ENCODE measurements at places on chromosomes 2 and 18.

- no peak for DNase-seq
Observed at GRCh38 chr2:232831496-232831895, 38.6 kb upstream of the SNORC start.

DNA sequence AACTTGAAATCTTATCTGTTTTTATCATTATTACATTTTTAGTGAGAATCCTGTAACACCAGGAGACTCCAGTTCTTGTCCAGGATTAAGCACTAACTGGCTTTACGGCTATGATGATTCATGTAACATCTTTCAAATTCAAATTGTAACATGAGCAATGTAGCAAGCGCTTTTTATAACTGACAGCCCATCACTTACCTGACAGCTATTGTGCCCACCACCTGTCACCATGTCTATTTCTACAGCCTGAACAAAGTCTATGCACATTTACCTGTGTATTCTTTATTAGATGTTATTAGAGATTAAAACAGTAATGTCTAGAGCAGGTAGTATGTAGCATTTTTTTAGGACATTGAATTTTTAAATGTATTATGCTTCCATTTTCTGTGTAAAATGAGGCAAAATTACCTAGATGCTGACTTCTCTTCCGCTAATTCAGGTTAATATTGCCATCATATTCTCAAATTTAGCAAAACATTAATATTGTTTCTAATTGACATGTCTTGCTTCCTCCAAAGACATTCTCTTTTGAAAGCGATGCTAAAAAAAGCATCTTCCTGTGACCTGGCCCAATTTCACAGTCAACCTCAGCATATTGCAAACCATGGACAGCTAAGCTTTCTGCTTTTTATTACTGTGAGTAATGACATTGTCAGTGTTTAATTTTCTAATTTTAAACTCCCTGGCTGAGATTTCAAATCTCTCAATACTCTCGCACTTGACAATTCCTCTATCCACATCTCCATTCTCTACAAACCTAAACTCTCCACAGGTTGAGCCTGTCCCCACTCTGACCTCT, 37.8 kb downstream of the RIT2 start:
- no peak for DNase-seq

DNA sequence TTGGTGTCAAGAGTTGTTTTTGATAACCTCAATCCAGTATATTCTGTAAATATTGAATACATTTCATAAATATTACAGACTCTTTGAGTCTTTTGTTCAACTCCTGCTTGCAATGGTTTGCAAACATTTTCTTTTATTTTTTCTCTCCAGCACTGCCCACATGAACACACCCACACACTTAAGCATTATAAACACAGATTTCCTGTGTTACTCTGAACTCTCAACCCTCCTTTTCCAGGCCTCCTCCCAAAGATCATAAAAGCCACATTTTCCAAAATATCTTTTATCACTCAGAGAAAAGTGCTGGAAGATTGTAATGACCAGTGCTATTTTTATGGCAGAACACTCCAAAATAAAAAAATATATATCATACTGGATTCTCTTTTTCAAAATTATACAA, 20.5 kb downstream of the ARHGAP25 start:
- DNase-seq, result no peak

- DNase-seq, result no peak
Observed at GRCh38 chr2:22999951-23000350, 385.0 kb upstream of the KLHL29 start.

DNA sequence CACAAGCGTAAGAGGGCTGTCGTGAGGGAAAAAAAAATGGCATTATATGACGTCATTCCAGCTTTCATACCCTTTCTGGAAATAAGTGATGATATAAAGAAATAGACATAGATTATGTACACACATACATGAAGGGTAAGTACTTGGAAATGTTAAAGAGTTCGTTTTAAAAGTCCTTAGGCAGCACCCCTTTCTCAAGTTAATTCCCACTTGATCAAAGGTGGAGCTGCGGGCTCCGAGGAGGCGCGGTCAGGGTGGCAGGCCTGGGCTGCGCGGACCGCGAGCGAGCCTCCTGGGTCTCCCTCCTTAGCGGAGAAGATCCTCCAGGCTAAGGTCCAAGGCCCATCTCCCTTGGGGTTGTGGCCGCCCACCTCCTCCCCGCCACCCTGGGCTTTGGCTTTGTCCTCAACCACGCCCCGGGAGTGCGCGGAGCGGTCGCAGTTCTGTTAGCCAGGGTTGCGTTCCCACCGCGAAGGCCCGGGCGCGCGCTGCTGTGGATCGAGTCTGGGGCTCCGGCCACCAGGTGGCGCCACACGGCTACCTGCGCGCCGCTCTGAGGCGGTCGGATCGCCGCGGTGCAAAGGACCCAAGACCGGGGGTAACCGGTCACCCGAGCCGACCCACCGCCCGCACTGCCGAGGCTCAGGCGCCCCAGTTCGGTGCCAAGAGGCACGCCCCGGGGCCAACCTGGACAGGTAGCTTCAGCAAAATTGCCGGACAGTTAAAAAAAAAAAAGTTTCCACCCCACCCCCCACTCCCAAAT, 66.8 kb downstream of the HNRNPLL start:
- no peak for DNase-seq

- no peak for DNase-seq
Observed at GRCh38 chr18:1805521-1805920, 765.8 kb downstream of the METTL4 start.

- no peak for DNase-seq
Observed at GRCh38 chr2:3078684-3079083, 298.9 kb downstream of the EIPR1 start.

GRCh38 chr2:96842600-96842999, 1.2 kb downstream of the ANKRD23 start:
- DNase-seq, result no peak

DNA sequence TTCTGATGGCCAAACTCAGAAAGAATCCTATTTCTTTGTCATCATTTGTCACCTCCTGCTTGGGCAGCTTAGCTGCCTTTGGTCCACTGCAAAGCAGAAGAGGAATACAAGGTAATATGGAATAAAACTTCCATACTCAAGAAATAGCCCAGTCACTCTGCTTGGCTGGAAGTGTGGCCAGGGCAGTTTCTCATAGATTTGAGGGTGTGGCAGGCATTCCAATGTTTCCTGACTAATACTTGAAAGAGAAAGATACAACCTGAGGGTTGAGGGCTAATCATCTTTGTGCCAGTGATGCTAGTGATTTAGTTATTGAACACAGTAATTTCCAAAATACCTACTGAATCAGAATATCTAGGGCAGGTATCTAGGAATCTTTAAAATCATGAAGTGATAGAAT, 83.1 kb downstream of the FAM161A start:
- no peak for DNase-seq

DNA sequence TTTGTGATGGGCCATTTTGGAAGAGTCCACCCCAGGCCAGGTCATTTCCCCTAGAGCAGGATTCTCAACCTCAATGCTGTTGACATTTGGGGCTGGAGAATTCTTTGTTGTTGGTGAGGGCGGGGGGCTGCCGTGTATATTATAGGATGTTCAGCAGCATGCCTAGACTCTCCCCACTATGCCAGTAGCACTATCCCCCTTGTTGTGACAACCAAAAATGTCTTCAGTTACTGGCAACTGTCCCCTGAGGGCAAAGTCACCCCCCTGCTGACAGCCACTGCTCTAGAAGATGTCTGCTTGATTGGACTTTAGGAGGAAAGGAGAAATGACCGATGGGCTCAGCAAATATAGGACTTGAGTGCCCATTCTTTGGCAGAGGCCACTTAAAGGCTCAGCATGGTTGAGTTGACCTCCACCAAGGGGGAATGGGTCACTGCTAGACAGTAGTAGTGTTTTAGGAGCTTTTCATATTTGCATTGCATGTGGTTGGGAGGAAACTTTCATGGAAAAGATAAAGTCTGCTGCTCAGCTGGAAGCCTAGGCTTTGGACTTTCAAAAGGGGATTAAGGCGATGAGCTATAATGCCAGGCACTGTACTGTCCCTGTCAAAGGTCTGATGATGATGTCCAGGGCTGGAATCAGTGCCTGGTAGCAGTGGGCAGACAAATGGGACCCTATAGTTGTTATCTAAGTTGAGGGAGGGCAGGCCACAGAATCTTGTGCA, 61.1 kb upstream of the MCFD2 start:
- no peak for DNase-seq

- DNase-seq, result no peak
Observed at GRCh38 chr2:111221701-111222100, 101.0 kb downstream of the BCL2L11 start.

- DNase-seq, result no peak
Observed at GRCh38 chr2:120576509-120577474, 158.9 kb upstream of the GLI2 start.

- DNase-seq, result no peak
Observed at GRCh38 chr2:73078457-73079411, 7.2 kb upstream of the SFXN5 start.

- no peak for DNase-seq
Observed at GRCh38 chr2:68248361-68248760, 4.0 kb downstream of the PPP3R1 start.

- no peak for DNase-seq
Observed at GRCh38 chr18:26993568-26993967, 128.1 kb upstream of the AQP4 start.

DNA sequence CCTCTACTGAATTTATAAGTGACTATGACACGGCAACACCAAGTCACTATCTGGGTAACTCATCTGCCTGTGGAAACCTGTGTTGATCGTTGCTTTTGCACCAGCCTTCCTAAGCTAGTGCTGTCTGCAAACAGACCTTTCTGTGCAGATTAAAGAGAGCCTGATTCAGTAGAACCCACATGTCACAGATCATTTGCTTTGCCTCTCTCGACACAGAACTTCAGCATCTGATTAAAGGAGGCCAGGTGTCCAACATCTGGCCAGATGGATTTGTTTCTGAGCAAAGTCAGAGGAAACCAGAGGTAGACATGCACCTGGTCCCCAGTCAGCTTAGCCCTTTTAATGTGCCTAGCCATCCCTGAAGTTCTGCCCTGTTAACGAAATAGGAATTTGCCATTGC, 15.0 kb upstream of the TTR start:
- DNase-seq, result no peak

GRCh38 chr18:48129621-48130082, 199.2 kb upstream of the SMAD2 start:
- peak; percentile 62 for DNase-seq

DNA sequence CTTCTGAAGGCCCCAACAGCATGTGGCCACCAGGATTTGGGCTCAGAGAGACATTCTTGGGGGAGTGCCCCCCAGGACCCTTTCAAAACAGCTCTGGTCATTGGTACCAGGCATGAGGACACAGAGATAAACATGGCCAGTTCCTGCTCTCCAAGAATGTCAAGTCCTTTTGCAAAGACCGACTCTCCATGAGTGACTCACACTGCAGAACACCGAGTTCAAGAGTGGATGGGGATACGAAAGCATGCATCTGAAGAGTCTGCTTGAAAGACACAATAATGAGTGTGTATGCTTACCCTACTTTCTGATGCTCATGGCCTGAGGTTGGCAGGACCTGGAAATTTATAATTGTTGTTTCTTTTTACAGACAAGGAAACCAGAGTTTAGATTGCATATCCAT, 450.6 kb downstream of the TSN start:
- no peak for DNase-seq
